NCI-H1105 (cell line): ENCODE measurements at places on chromosomes 12 and 14.

DNA sequence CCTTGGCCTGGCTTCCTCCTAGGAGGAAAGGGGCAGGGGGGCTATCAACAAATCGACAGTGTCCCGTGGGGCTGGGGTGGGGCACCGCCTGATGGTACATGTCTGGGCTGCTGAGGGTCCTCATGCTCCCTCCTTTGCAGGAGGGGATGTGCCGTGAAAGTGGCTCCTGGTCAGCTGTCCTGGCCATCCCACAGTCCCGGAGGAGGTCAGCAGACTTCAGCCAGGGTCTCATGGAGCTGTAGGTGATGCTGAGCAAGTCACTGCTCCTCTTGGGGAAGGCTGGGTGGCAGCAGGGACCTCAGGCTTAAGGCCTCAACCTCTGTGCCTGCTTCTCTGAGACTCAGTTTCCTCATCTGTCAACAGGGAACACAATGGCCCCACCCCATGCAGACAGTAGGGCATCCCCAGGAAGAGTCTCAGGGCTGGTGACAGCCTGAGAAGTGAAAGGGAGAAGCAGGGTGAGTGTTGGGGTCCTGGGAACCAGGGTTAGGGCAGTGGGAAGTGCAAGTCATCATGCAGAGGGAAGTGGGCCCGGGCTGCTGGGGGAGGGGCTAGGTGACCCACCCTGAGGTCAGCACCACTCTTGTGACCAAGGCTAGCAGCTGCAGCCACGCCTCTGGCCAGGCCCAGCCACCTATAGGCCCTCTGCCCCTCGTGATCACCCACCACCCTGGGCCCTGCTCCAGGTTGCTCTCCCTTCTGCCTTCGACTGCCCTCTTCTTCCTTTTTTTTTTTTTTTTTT lies 4.4 kb upstream of the TNFAIP2 start:
- DNase-seq, result no peak

GRCh38 chr14:98769326-98769725 lies 502.7 kb downstream of the BCL11B start:
- DNase-seq, result no peak

GRCh38 chr12:101695706-101696105 lies 1.7 kb upstream of the CHPT1 start:
- DNase-seq, result no peak

- DNase-seq, result no peak
These were observed 16.6 kb upstream of the PLEK2 start for GRCh38 chr14:67428501-67429031.

GRCh38 chr14:52071675-52072074 lies 2.8 kb upstream of the NID2 start:
- no peak for DNase-seq

DNA sequence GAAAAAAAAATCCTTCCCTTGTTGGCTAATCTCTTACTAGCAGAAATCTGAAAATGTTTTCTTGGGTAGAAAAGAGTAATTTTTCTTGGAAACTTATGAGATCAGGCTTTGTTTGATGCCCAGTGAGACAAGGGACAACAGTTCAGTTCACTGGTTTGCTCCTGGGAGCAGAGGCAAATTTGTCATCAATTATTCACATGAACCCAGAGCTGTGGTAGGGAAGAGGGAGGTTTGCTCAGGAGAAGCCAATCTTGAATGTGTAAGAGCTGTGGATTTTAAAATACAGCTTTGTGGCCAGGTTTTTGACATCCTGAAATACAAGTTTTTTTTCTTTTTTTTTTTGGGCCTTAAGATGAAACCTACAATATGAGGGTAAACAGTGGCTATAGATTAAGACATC lies 426.6 kb downstream of the ATP23 start:
- no peak for DNase-seq

GRCh38 chr12:105109465-105110212 lies 2.1 kb downstream of the WASHC4 start:
- no peak for DNase-seq

- DNase-seq, result no peak
These were observed 596.1 kb downstream of the VRK1 start for GRCh38 chr14:97393244-97393643.

GRCh38 chr12:42701084-42701483 lies 111.5 kb upstream of the PRICKLE1 start:
- DNase-seq, result no peak

DNA sequence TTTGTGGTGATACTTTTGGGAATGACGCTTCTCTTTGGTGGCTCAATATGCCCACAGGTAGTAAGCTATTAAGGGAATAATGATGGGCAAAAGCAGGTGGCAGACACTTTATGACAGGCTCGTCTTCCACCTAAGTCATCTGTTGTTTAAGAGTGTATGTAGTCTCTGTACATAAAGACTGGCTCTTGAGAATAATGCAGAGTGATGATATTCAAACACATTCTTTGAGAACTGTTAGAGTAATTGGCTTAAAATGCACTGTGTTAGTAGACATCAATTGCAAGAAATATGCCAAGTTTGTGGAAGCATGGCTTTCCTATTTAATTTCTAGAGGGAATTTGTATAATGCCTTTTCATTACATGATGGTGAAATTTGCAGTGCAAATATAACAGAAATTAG lies 694.8 kb upstream of the MIS18BP1 start:
- DNase-seq, result no peak

DNA sequence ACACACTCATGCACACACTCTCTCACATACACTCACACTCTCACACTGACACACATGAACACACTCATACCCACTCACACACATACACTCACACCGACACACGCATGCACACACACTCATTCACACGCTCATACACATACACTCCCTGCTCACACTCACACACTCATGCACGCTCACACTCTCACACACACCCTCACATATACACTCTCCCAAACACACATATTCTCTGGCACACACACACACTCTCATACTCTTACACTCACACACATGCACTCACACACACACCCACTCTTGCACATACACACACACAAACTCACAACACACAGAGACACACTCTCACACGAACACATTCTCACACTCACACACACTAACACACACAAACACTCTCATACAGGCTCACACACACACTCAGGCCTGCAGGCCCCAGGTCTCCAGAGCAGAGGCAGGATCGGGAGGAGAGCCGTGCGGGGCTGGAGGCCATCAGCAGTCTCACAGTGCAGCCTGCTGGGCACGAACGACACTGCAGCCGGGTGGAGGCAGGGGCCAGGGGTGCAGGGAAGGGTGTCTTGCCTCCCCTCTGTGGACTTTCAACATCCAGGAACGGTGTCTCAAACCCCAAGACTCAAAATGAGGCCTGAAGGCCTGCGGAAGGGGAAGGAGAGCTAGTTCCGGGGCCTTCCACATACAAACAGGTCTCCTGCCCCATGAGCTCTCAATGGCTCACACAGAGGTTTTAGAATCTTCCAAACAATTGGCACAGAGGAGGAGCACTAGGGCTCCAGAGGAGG lies 148.7 kb downstream of the ANO2 start:
- no peak for DNase-seq

- no peak for DNase-seq
These were observed 11.5 kb downstream of the CCDC198 start for GRCh38 chr14:57482120-57482519.

DNA sequence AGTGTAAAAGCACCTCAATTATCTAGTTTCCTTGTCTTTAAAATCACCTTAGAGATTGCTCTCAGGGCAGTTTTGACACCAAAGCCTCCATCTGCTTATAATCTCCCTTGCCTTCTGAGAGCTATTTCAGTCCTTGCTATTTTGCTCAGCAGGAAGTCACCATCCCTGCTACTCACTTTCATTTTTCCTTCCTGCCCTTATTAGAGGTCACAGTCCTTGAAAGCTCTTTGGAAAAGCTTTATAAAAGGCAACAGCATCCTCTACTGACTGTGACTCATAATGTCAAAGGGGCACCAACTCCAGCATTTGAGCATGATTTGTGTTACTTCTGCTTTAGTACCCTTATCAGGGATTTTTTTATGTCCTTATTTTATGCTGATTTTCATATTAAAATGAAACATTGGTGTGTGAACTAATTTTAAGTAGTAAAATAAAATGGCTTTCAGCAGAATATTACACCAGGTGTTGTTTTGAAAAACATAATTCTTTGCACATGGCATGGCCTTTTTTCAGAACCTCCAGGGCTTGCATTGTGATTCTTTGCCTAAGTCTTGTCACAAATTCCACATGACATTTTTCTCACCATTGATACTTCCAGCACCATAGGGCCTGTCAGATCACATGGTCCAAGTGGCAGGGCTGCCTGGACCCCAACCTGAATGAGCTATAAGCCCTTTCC lies 213.0 kb downstream of the ADAMTS20 start:
- peak; percentile 11 for DNase-seq

- DNase-seq, result no peak
These were observed 116.2 kb downstream of the DIP2B start for GRCh38 chr12:50620978-50621360.

DNA sequence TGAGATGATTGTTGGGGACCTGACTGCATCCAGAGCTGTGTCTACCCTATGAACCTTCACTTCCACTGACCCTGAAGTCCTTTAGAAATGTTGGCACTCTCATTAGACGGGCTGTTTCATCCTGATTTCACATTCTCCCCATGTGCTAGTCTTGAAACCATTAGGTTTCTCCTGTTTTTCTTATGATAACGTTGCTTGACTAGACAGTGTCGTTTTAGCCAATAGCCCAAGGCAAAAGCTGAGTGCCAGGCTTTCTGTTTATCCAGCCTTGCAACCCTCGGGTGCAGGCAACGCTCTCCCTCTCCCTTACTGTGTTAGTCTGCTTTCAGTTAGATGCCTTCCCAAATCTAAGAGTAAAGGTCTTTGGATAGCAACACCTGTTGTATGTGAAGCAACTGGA lies 30.1 kb downstream of the DACT1 start:
- DNase-seq, result no peak

- no peak for DNase-seq
These were observed 27.1 kb upstream of the ATXN2 start for GRCh38 chr12:111626230-111626629.

GRCh38 chr14:50001999-50002925 lies 109.4 kb downstream of the ARF6 start:
- no peak for DNase-seq

GRCh38 chr12:46217541-46218321 lies 51.1 kb downstream of the SLC38A1 start:
- DNase-seq, result no peak

- DNase-seq, result no peak
These were observed 12.4 kb downstream of the ERG28 start for GRCh38 chr14:75648066-75648838.

- no peak for DNase-seq
These were observed 726 bp downstream of the ZFHX2 start for GRCh38 chr14:23550812-23551265.

- no peak for DNase-seq
These were observed 31.3 kb downstream of the HECTD4 start for GRCh38 chr12:112350593-112351592.

DNA sequence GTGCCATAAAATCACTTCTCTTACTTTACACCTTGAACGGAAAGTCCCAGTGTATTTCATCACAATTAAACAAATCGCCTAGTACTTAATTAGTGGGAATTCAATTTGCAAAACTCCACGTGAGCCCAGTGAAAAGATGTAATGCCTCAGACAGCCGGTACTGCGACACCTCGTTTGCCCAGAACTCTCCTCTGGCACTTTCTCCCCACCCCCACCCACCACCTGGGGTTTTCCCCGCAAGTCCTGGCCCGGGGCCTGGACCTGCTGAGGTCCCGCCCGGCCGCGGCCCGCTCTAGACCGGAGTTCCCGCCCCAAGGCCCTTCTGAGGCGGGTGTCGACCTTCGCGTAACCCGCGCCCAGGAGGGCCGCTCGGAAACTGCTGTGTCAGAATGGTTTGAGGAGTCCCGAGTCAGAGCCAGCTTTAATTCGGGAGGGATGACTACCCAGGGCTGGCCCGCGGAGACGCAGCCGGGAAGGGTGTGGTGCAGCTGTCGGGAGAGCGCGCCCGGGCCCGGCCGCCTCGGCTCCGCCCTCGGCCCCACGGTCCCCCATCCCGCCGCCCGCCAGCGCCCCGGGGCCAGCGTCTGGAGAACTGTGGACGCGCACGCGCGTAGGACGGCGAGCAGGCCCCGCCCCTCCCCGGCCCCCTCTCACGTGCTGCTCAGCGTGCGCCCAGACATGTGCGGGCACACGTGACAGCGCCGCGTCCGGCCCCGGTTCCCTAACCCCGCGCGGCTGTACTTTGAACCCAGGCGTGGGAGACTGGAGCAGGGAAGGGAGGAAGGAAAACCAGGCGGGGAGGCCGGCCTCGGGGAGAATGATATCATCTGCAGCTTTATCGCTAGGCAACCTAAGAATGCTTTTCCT lies 10.8 kb downstream of the BHLHE41 start:
- DNase-seq, result peak; percentile 77

- no peak for DNase-seq
These were observed 7.9 kb downstream of the B4GALNT3 start for GRCh38 chr12:467591-467990.

DNA sequence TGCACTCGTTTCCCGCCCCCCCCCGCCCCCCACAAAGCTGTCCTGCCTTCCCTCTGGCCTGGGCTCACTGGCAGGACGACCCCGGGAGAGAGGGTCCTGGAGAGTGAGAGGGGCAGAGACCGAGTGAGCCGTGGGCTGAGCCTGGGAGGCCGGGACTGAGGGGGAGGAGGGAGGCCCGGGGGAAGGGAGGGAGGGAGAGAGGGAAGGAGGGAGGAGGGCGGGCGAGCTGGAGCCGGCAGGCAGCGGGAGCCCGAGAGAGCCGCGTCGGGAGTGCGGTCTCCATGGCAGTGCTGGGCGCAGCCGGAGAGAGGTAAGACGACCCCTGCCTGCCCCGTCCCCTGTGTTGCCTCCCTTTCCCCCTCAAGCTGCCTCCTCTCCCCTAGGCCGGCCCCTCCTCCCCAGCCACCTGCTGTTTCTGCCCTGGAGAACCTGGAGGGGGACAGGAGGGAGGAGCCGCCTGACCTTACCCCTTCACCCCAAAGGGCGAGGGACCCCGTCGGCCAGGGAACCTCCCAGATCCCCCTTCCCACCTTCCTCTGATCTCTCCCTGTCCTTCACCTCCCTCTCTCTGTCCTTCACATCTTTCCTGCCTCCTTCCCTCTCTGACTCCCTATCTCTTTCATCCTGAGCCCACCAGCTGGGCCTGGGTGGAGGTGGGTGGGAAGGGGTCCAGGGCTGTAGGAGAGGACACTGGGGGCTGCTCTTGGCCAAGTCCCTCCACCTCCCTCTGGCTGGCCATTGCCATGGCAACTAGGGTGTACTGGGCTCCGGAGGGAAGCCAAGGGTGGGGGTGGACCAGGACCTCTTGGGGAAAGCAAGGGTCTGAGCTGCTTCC lies at the start of gene GPR162:
GPR162 (plus strand) TSS at position 231 of the 835 bp plus-strand sequence. CDS start 2,078 bp downstream, outside the sequence.
- peak; percentile 59 for DNase-seq

GRCh38 chr12:27012239-27012981 lies 1.8 kb downstream of the TM7SF3 start:
- no peak for DNase-seq

DNA sequence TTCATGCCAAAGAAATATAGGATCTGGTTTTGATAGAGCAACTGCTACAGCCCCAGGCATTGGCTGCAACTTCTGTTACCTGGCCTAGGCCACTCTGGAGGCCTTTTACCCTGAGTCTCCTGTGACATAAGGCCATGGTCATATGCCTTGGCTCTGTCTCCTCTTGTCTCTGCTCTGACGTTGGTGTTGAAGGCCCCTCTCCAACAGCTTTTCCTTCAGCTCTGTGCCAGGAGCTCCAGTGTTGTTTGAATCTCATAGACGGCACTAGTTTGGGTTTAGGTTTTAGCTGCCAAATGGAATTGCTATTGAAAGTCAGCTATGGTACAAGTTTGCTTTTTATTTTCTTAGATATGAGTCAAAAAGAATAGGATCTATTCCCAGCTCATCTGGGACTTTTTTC lies 41.1 kb downstream of the TTLL5 start:
- DNase-seq, result no peak
